ENCODE measurements at places on chromosomes 5 and 9.

- DNase-seq = peak; percentile 83
Measured at GRCh38 chr9:21381448-21382339, 3.5 kb downstream of the IFNA2 start.

DNA sequence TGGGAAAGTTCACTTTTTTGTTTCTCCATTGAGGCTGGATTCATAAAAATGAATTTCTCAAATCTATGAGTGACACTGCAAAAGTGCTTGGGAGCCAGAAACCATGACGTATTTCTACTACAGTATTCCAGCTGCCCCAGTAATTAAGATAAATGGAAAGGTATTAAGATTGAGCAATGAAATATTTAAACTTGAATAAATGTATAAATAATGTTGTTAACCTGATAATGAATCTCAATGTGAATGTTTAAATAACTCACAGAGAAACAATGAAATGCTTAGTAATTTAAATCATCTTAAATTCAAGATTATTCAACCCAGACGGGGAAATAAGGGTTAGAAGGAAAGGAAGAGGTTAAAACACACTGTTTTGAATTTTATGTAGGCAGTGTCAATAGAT, 11.2 kb upstream of the SRP19 start:
- DNase-seq = no peak

- DNase-seq = peak; percentile 70
Measured at GRCh38 chr5:60685700-60686099, 14.3 kb downstream of the DEPDC1B start.

GRCh38 chr5:56465769-56466135, 232.6 kb upstream of the ANKRD55 start:
- DNase-seq = no peak

DNA sequence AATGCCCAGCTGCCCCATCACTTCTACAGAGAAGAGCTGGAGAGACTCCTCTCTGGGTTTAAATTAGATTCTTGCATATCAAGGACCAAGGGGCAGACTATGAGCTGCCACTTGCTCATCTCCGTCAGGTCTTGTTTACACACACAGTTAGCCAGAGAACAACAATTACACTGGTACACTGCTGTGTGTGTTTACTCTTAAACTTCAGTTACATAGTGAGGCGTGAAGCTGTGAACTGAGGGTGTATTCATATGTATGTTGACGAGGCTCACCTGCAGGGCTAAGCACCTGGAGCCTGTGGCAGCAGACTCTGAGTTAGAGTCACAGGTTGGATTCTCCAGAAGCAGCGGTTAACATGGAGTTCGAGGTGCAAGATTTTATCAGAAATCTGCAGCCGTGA, 155.4 kb upstream of the ANKH start:
- DNase-seq = no peak

GRCh38 chr5:116521173-116521872, 53.3 kb downstream of the SEMA6A start:
- no peak for DNase-seq

- peak; percentile 98 for DNase-seq
Measured at GRCh38 chr9:6910032-6910431, 152.3 kb downstream of the KDM4C start.

DNA sequence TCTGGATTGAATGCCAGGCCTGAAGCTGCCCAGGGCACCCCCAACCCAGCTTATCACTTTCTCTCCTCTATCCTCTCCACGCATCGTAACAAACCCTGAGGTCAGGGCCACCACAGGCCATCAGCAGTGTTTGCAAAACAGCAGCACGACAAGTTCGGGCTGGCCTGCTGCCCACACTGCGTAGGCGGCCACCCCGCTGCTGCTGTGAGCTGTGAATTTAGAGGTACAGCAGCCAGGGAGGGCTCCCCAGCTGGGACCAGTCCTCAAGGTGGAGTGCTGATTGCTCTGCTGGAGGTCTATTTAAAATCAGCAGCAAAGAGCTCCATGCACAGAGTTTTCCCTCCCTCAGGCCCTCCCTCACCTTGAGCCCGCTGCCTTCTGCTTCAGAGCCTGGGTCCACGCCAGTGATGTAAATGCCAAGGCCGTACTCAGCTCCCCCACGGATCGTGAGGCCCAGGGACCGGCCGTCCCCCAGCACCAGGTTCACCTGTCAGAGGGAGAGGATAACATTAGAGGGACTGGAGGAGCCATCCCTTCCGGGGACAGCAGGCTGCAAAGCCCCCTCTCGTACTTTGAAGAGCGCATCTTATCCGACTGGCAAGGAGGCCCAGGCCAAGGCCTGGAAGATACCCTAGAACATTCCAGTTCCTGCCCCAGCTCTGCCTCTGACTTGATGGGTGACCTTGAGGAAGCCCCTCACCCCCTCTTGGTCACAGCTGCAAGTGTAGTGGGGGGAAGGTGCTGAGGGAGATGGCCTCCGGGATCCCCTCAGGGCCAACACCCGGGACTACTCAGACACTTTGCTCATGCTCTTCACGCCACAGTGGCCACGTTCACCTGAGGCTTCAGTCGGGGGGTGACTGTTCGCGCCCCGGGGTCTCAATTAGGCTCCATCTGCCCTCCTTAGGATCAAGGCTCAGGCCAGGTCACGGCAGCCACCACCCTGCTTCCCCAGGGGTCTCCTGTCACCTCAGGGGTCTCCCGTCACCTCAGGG, 39.1 kb downstream of the WHRN start:
- no peak for DNase-seq

DNA sequence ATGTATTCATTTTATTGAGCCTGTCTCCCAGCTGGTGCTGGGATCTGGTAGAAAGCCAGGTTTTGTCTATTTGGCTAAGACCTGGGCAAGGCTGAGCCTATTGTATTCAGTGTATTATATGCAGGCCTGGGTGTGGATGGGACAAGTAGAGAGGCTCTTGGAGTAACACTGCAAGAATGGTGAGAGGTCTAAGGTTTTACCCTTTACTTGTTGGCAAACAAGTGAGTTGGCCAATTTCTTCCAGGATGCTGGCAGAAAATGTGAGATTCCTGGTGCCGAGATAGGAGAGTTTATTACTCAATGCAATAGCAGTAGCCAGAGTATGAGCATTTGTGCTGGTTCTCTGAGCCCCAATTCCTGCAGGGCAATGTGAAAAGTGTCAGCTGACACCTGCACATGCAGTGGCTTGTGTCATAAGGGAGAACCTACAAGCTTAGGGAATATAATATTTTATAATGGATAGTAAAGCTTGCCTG, 141.7 kb upstream of the PRLR start:
- no peak for DNase-seq

- DNase-seq = no peak
Measured at GRCh38 chr9:93586290-93587057, 10.1 kb downstream of the PHF2 start.

DNA sequence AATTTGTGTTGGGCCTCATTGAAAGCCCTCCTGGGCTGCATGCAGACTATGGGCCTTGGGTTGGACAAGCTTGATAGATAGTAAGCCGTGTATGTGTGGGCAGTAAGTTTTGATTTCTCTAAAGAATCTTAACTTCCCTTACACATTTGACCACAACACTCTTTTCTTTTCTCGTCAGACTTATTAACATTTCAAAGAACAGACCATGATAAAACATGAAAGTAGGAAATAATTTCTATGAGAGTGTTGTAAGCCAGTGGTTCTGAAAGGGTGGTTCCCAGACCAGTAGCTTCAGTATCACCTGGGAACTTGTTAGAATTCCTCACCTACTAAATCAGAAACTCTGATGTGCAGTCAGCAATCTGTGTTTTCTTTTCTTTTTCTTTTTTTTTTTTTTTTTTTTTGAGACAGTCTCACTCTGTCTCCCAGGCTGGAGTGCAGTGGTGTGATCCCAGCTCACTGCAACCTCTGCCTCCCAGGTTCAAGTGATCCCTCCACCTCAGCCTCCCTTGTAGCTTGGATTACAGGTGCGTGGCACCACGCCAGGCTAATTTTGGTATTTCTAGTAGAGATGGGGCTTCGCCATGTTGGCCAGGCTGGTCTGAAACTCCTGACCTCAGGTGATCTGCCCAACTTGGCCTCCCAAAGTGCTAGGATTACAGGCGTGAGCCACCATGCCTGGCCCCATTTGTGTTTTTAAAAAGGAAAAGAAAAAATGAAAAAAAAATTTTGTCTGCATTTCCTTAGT, 20.0 kb upstream of the GCNT1 start:
- peak; percentile 10 for DNase-seq

- DNase-seq = no peak
Measured at GRCh38 chr5:11903121-11903613, 1.1 kb downstream of the CTNND2 start.

DNA sequence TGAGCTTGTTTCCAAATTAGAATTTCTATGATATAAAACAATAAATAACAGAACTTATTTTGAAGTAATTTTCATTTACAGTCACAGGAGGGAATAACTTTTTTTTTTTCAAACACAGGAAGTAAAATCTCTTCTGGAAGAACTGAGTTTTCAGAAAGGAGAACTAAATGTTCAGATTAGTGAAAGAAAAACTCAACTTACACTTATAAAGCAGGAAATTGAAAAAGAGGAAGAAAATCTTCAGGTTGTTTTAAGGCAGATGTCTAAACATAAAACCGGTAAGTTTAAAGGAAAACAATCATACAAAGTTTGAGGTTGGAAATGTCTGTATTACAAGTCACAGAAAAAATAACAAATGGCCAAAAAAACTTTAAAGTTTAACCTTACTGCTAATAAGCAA, 41.6 kb downstream of the RAB14 start:
- DNase-seq = peak; percentile 76

DNA sequence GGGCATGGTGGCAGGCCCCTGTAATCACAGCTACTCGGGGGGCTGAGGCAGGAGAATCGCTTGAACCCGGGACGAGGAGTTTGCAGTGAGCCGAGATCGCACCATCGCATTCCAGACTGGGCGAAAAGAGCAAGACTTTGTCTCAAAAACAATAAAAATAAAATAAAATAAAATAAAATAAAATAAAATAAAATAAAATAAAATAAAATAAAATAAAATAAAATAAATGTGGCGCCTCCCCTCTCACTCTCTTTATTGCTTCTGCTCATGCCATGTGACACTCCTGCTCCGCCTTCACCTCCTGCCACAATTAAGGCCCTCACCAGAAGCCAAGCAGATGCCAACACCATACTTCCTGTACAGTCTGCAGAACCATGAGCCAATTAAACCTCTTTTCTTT, 3.8 kb upstream of the SHC3 start:
- no peak for DNase-seq

DNA sequence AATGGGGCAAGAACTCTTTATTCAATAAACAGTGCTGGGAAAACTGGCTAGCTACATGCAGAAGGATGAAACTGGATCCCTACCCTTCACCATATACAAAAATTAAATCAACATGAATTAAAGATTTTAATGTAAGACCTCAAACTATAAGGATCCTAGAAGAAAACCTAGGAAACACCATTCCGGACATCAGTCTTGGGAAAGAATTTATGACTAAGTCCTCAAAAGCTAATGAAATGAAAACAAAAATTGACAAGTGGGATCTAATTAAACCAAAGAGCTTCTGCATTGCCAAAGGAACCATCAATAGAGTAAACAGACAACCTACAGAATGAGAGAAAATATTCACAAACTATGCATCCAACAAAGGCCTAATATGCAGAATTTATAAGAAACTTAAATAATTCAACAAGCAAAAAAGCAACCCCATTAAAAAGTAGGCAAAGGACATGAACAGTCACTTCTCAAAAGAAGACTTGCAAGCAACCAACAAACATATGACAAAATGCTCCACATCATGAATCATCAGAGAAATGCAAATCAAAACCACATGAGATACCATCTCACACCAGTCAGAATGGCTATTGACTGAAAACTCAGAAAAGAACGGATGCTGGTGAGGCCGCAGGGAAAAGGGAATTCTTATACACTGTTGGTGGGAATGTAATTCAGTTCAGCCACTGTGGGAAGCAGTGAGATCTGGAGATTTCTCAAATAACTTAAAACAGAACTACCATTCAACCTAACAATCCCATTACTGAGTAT, 104.3 kb upstream of the MAP3K1 start:
- DNase-seq = no peak

- no peak for DNase-seq
Measured at GRCh38 chr9:129445794-129446306, 175.1 kb downstream of the C9orf50 start.

DNA sequence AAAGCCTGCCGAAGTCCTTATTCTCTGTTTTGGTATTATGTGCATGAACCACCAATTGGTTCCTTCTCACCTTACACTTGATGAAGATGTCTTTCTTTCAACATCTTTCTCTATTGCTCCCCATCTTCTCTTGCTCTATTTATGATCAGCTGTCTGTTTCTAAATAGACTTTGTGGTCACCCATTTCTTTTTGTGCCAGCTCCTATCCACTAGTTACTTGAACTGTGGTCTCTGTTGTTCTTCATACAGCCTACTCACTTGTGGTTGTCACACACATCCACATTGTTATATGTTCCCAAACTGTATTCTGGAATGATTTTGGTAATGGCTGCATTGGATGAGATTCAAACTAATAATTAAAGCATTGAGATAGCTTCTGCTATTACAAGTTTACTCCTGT, 11.4 kb downstream of the VCAN start:
- DNase-seq = no peak

DNA sequence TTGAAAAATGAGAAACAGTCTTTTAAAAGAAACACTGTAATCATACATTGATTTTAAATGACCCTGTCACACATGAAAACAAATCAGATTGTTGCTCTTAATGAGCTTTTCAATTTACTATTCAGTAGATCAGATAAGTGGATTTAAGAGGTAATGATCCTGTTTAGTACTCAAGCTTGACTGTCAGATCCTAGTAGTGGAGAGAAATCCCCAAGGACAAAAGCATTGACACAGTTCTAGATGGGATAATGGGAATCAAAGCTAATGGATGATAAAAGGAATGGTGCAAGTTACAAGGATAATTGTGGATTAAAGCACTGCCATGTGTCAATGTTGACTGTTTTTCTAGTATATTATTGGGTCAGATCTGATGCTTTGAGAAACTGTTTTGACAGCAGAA, 142.3 kb upstream of the TLX3 start:
- no peak for DNase-seq

GRCh38 chr5:133524666-133525065, 87.7 kb downstream of the FSTL4 start:
- no peak for DNase-seq

DNA sequence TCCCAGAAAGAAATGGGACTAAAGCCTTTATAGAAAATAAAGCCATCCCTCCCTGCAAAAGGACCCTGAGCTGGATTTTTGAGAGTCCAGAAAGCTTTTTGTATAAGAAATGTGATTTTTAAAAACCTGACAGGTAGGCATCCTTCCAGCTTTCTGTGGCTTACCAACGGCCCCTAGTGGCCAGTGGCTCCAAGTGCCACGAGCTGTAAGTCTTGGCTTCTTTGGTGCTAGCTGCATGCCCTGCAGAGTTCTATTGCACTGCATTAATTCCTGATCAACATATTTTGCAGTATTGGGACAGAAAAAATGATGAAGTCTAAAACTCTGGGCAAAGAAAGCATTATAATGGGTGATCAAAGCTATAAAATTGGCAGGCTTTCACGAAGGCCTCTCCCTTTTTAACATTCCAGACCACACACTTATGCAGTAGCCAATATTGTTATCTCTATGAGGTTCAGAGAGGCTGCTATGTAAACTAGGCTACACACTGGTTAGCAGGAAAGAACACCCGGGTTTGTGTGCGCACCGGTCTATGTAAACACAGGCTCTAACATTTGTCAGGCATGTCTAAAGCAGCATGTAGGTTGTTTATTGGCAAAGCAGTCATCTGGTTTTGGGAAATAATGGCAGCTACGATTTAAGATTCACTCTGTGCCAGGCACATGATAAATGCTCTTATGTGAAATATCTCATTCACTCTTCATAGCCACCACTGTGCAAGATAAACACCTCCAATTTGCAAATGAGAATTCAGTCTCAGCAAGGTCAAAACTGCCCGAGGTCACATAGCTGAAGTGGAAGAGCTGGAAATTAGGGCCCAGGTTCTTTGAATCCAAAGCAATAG, 55.2 kb downstream of the NMUR2 start:
- DNase-seq = peak; percentile 46

- DNase-seq = no peak
Measured at GRCh38 chr9:138066049-138066448, 188.5 kb downstream of the CACNA1B start.

Data from OCI-M1 (cell line).